Activated naive CD4-positive, alpha-beta T cell treated with anti-CD3 and anti-CD28 coated beads, Interleukin-2, amount 50 U/mL, for 72 hours (primary cell): ENCODE measurements at places on chromosomes 2 and 18. TPM values are rescaled to one million over a fixed set of nuclear protein-coding genes. Genes with fewer than 3 reads are reported as not detected.

GRCh38 chr18:59961070-59961469 lies 61.3 kb downstream of the PMAIP1 start:
- DNase-seq = no peak

DNA sequence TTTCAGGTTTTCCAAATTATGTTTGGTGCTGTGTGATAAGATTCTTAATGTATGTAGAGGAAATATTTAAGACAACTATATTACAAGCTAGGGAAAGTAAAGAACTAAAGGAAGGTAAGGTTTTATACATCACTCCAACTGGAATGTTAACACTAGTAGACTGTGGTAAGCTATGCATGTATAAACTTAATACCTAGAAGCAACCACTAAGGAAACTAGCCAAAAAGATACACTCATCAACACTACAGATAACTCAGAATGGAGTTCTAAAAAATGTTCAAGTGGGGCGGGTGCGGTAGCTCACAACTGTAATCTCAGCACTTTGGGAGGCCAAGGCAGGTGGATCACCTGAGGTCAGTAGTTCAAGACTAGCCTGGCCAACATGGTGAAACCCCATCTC lies 37.8 kb upstream of the MALL start:
- DNase-seq = no peak

GRCh38 chr2:147800316-147800715 lies 44.5 kb upstream of the ACVR2A start:
- no peak for DNase-seq

GRCh38 chr2:241199286-241199685 lies 10.8 kb downstream of the ANO7 start:
- DNase-seq = no peak

- no peak for DNase-seq
Observed at GRCh38 chr2:86679036-86679435, 41.1 kb upstream of the RMND5A start.

The NEU2 gene
- not detected for total RNA-seq

The GCG gene
- total RNA-seq = not detected

The REEP1 gene
- 0.45 TPM for total RNA-seq

The OR6B2 gene
- total RNA-seq = not detected

The MAP3K19 gene
- not detected for total RNA-seq
